ENCODE measurements at places on chromosomes 12 and 14. TPM values are rescaled to one million over a fixed set of nuclear protein-coding genes. Genes with fewer than 3 reads are reported as not detected.

GRCh38 chr12:124650912-124651311 lies 83.5 kb upstream of the NCOR2 start:
- H3K4me1 ChIP-seq, result peaks cover 14% of the 10 kb centered on the region
- no peak overlapping the region for H3K4me3 ChIP-seq
- no peaks in the 10 kb centered on the region for H3K36me3 ChIP-seq
- H3K27ac ChIP-seq, result no peak overlapping the region

DNA sequence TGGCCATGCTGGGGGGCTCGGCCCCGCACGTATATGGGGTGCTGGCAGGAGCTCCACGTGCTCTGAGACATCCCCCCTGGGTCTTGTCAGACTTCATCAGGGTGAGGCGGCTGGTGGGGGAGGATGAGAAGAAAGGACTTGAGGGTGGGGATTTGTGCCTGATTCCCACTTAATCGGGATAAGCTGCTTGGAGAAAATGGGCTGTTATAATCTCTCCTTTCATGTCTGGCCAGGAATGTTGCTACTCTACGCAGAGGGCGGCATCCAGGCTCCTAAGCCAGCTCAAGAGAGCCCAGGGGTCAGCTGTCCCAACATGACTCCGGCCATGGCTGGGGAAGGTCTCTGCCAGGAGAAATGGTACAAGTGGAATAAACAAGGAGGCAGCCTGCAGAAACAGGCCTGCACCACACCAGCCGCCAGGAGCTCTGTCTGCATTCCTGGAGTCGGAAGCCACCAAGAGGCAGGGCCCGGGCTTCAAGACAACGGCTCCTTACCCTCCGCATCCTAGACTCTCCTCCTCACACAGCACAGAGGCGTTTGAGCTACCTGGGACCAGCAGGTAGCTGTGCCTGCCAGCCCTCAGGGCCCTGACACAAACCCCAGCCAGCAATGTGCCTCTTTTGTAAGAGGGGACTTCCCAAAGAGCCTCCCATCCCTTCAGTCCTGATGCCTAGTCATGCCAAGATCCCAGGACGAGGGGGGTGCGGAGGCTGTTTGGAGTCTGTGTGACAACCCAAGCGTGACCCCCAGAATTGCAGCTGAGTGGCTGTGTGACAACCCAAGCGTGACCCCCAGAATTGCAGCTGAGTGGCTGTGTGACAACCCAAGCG lies 195.8 kb upstream of the DIO3 start:
- H3K4me1 ChIP-seq, result peaks cover 16% of the 10 kb centered on the region
- no peak for DNase-seq
- H3K4me3 ChIP-seq, result no peak overlapping the region
- no peaks in the 10 kb centered on the region for H3K27me3 ChIP-seq
- H3K27ac ChIP-seq, result peak overlapping the region; percentile 72

PIWIL1 gene
- not detected for total RNA-seq

TMEM253 gene
- 0.67 TPM for total RNA-seq

TAS2R50 gene
- 0.55 TPM for total RNA-seq

RBP5 gene
- total RNA-seq, result 7.1 TPM

DNA sequence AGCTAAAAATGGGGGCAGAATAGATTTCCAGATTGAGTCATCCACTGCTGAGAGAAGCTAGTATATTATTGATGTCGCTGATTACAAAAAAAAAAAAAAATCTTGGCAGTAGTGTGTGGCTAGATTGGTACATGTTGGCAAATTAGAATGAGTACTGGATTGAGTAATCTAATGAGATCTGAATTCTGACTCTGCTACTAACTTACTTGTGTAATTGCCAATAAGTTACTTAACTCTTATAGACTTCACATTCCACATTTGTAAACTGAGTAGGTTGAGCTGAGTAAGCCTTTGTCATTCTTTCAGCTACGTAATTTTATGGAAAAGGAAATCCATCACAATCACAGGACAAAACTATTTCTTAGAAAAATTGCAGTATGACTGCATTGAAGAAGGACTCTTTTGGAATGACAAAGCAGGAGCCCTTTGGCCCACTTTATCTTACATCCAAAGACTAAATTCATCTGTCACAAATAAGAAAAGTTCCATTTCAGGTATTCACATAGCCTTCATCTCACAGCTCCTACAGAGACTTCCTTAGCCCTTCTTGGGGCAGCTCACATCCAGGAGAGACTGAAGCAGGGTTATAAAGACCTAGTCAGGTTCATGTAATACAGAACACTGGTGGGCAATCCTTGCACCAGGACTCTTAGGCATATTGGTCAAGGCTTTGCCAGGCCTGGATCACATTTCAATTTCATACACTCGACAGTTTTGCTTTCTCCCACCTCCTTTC lies 197.3 kb upstream of the CPNE8 start:
- no peaks in the 10 kb centered on the region for H3K36me3 ChIP-seq
- no peaks in the 10 kb centered on the region for H3K27me3 ChIP-seq
- no peak overlapping the region for H3K27ac ChIP-seq
- H3K4me1 ChIP-seq, result no peaks in the 10 kb centered on the region

- no peak overlapping the region for H3K27ac ChIP-seq
- no peak for DNase-seq
- H3K4me1 ChIP-seq, result no peaks in the 10 kb centered on the region
- H3K27me3 ChIP-seq, result no peaks in the 10 kb centered on the region
- H3K36me3 ChIP-seq, result no peaks in the 10 kb centered on the region
These were observed 147.2 kb downstream of the NDUFA12 start for GRCh38 chr12:94856324-94856723.

GRCh38 chr12:15540005-15540404 lies 217.7 kb downstream of the PTPRO start:
- no peak overlapping the region for H3K27ac ChIP-seq
- H3K36me3 ChIP-seq, result no peaks in the 10 kb centered on the region
- H3K27me3 ChIP-seq, result no peaks in the 10 kb centered on the region
- no peaks in the 10 kb centered on the region for H3K4me1 ChIP-seq
- DNase-seq, result no peak
- no peak overlapping the region for H3K4me3 ChIP-seq

All from upper lobe of right lung (tissue), 1 donor.